ENCODE measurements at places on chromosomes 1 and 21. TPM values are rescaled to one million over a fixed set of nuclear protein-coding genes. Genes with fewer than 3 reads are reported as not detected.

Gene GABRD
- 0.78 TPM for total RNA-seq

Gene C21orf91
- total RNA-seq = 1.2 TPM

Gene MIXL1
- not detected for total RNA-seq

Gene SPRR4
- not detected for total RNA-seq

Gene SLFNL1
- total RNA-seq = not detected

Gene MXRA8
- total RNA-seq = 0.44 TPM

Gene PEAR1
- total RNA-seq = 7.2 TPM

Gene LCE1E
- total RNA-seq = not detected

Data from A549 treated with Mapracorat at 1 μM for 4 hours (cell line).